ENCODE measurements at places on chromosomes 6 and 20. TPM values are rescaled to one million over a fixed set of nuclear protein-coding genes. Genes with fewer than 3 reads are reported as not detected.
A peak's percentile ranks its signal among the peaks of the same experiment; 100 is the strongest.

Gene TSPO2
- not detected for total RNA-seq

DNA sequence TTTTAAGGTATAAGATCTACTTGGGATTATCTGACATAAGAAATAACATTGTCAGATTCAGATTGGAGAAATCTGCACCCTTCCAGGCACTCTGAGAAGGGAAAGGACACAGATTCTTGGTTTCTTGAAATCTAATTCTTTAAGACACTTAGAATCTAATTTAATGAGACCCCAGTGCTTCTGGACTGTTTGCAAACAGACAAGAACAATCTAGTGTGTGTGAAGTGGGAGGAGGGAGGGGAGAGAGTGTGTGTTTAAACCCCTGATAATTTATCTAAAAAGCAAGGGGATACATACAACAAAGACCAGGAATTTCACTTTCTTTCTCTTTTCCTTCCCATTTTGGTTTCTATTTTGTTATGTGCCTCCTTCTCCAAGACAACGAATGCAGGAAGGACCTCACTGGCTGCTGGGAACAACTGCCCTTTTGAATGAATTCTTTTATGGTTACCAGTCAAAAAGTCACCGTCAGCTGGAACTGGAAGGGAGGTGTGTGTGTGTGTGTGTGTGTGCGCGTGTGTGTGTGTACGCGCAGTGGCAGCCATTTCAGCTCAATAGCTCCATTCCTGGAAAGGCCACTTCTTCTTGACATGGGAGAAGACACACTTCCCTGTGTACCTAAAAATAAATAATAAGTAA, 129.4 kb downstream of the BCAS1 start:
- DNase-seq, result peak; percentile 80

DNA sequence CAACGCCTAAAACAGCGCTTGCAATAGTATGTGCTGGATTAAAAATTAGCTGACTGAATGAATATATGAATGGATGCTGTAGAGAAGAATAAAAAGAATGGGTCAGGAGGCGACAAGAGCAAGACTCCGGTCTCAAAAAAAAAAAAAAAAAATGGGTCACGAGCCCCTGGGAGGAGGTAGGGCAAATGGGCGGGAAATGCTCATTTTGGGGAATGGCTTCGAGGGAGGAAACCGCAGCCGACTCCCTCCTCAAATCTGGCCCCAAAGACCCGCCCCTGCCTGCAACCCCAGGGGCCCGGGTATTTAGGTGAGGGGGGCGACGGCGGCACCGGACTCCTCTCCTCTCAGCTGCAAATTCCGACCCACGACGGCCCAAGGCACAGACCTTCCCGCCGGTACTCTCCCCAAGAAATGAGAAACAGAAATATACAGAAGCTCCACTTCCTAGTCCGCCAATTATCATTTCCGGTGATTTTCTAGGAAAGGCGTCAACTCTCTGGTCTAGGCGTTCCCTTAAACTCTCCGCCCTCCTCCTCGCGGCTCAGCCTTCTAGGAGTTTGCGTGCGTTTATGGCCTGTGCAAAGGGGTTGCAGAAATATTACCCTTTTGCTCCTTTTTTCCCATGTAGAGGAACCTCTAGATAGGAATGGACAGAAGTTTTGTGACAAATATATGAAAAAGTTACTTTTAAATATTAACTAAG, at the start of gene ZNF311:
ZNF311 (minus strand) TSS at position 133 of the 703 bp plus-strand sequence. CDS start 1,361 bp downstream, outside the sequence.
- no peak for DNase-seq

DNA sequence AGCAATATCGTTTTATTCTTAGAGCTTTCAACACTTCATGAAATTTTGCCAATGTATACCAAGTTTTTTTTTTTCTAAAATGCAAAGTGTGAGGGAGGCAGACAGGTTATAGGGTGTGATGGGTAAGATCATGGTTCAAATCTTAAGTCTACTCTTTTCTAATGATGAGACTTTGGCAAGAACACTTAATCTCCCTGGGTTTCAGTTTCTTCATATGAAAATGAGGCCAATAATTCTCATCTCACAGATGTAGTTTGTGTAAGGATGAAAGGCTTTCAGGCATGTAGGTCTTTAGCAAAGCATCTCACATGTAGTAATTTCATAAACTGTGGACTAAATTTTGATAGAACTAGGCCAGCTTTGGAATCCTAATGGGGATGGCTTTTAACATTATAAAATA, 457.1 kb downstream of the QKI start:
- no peak for DNase-seq

DNA sequence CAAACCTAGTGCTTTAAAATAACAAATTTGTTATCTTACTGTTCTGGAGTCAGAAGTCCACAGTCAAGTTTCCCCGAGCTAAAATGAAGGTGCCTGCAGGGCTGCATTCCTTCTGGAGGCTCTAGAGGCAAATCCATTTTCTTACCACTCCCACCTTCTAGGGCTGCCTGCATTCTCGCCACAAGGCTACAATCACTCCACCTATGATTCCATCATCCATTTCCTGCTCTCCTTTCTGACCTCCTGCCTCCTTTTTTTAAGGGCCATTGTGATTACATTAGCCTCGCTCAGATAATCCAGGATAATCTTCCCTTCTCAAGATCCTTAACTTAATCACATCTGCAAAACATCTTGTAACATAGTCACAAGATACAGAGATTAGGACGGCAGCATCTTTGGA, 42.4 kb upstream of the SIRT5 start:
- no peak for DNase-seq

GRCh38 chr6:114650891-114651290, 308.1 kb upstream of the HS3ST5 start:
- no peak for DNase-seq

GRCh38 chr6:81708113-81708699, 44.3 kb downstream of the TENT5A start:
- DNase-seq, result no peak

DNA sequence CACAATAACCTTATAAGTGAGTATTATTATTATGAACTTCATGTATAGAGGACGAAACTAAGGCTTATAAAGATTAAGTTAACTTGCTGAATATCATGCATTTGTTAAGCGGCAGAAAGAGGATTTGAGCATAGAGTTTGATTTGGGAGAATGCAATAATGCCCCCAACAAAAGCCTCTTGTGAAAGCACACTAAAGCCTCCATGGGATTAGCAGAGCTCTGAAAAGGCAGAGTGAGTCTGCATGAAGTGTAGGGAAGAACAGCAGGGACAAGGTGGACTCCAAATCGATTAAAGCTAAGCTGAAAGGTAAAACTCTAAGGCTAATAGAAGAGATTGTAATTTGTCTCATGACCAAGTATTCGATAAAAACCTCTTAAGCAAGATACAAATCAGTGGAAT, 100.3 kb downstream of the SH3BGRL2 start:
- no peak for DNase-seq

Gene TSBP1
- not detected for total RNA-seq

DNA sequence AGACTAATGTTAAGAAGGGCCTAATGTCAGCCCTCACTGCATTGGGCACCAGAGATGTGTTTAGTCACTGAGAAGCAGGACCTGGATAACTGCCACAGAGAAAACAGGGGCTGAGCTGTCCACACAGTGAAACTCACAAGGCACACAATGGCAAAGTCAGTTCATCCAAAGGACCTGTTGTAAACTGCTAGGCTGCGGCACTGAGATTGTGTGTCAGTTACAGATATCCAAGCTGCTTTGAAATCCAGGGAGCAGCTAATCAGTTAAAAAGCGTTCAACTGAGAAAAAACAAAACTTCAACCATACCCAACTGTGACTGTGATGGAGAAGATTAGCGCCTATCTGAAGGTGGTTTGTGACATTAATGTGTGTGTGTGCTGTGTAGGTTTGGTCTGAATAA, 27.8 kb upstream of the TMEM14A start:
- DNase-seq, result no peak

DNA sequence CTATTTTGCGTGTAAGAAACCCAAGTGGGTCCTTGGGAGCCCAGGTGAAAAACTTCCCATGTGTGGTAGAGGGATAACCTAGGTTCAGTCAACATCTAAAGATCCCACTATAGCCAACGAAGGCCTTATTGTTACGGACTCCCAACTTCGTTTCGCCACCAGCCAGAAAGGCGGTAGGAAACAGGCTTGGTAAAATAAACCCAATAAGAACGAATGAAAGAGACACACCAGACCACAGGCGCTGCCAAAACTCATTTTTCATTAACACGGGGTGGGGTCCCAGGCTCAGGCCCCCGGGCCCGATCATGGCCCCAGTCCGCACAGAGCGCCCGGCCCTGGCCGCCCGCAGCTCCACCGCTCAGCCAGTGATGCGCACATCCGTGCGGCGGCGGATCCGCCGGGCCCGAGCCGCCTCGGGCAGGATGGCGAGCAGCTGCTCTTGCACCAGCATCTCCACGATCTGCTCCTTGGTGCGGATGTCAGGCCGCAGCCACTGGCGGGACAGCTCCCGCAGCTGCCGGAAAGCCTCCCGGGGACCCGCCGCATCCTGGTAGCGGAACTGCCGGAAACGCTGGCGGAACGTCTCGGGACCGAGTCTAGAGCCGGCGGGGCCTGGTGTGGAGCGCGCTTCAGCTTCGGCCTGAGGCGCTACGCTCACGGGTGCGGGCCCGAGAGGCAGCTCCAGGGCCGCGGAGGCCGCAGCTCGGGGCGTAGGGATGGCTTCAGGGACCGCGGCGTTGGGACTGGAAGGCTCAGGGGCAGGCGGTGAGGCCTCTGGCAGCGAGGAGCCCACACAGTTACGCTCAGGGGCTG, 709 bp downstream of the SCAND1 start:
- no peak for DNase-seq

DNA sequence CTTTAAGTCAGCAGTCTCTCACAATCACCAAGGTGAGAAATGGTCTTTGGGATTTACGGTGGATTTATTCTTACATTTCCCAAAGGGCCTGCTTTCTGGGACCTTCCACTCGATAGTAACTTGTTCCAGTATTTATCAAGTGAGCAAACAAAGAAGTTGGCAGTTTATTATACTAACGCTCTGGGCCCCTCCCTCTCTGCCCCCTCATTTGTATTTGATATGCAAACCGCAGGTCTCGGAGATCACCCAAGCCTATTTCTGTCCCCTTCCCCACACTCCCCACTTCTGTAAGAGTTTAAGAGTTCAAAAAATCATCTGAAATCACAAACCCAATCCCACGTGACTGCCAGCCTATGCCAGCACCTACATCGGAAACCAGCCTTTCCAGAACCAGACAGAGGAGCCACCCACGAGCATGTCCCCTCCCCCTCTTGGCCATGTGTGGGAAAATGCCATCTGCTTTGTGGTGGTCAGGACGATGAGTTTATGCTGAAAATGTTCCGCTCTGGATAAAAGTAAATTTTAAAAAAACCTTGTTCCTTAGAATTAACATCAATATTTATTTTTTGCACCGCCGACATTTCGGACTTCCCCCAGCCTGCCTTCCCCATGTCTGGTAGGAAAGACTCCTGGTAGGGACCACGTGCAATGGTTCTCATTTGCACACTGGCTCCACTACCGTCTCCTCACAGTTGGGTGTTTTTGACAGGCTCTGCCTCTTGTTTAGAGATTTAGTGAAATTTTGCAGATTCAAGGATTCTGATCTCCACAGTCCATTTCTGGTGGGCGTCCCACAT, 281.0 kb downstream of the TFAP2C start:
- DNase-seq, result no peak

DNA sequence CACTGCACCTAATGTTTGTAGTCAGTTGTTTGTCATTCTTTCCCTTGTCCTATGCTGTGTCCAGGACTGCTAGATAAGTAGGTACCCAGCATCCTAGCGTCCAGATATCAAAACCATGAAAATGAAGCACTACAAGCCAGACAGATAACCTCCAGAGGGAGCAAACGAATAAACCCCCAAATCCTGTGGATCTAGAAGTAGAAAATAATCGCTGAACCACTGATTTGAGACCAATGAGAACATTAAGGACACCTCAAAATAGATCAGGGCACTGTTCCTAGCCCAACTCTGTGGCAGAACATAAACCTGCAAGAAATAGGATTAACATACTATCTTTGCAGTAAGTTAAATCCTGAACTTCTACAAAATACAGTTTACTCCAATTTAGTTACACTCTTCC, 1.1 kb upstream of the KLHL32 start:
- no peak for DNase-seq

- DNase-seq, result no peak
Measured at GRCh38 chr6:22755605-22756004, 186.2 kb downstream of the HDGFL1 start.

DNA sequence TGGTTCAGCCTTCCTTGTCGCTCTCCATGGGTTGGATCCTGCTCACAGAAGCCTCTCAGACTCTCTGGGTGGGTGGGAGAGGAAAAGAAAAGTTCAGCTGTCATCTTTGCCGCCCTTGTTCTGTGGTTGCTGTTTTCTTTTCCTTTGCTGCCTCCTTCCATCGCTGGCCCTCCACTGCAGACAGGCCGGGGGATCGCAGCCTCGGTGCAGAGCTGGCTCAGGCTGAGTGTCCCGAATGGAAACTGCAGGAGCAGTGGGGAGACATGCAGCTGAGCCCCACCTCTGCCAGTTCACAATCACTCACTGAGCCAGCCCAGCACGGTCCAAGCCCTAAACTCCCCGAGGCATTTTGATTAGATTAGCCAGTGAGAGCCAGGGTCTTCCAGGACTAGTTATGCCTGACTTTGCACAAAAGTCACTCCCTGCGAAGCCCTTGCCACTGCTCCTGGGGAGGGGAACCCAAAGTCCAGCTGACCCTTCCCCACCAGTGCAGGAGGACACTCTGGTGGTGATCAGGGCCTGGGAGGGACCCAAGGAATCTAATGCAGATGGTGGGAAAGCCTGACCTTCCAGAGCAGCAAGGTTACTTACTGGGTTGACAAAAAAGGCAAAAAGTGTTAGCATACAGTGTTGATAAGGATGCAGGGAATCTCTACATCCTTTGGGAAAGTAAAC, 14.0 kb downstream of the NRN1 start:
- DNase-seq, result no peak

Gene VNN1
- total RNA-seq, result under 0.01 TPM

Gene DYNLT2
- total RNA-seq, result 2.5 TPM

Gene BMP6
- total RNA-seq, result 0.29 TPM

DNA sequence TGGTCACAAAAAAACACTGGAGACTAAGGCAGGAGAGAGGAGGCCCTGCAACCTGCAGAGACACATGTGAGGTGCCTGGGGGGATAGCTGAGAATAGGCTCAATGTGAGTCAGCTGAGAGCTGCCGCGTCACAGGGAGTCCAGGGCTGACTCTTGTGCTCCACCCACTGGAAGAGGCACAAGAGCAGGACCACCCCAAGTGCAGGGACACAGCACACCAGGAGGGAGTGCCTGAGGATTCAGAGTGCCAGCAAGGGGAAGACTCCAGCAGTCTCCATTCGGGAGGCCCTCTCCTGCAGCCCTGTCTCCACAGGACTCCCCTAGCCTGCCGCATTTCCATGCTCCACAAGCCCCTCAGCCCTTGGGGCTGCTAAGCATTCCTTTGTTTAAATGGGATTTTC, 105.5 kb downstream of the HUS1B start:
- DNase-seq, result no peak

- DNase-seq, result peak; percentile 71
Measured at GRCh38 chr6:23654745-23655144, 471.3 kb upstream of the NRSN1 start.
